HT-29 (cell line): ENCODE measurements at places on chromosomes 12 and 14.
A peak's percentile ranks its signal among the peaks of the same experiment; 100 is the strongest.

DNA sequence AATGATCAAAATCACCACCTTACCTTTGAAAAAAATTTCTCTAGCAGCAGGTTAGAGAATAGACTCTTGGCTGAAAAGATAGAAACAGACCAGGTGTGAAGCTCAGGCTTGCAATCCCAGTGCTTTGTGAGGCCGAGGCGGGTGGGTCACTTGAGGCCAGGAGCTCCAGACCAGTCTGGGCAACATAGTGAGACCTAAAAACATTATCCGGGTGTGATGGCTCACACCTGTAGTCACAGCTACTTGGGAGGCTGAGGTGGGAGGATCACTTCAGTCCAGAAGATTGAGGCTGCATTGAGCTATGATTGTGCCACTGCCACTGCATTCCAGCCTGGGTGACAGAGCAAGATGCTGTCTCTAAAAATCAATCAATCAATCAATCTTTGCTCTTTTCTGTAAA is 105.3 kb upstream of the TBX3 start:
- DNase-seq: no peak

DNA sequence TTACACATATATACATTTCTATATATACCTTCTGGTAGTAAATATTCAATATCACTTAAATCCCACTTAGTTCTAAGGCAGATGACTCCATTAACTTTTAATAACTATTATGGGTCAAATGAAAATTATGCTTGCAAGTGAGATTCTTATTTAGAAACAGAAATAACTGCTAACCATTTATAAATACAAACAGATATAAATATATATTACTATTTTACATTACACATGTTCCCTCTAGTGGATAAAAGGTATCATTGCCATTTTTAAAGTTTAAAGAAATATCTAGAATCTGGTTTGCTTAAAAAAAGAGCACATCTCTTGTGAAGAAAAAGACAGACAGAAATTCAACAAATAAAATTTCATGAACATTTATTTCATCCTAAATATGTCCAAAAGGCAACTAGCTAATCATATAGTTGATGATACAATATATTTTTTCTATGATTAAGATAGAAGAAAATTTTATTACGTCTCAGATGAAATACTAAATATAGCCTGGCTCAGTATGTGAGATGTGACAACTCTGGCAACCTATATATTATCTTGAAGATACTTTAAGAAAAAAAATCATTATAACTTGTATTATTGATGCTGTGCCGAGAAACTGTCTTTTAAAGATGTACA is 11.7 kb upstream of the RAD51AP1 start:
- peak; percentile 30 for DNase-seq

DNA sequence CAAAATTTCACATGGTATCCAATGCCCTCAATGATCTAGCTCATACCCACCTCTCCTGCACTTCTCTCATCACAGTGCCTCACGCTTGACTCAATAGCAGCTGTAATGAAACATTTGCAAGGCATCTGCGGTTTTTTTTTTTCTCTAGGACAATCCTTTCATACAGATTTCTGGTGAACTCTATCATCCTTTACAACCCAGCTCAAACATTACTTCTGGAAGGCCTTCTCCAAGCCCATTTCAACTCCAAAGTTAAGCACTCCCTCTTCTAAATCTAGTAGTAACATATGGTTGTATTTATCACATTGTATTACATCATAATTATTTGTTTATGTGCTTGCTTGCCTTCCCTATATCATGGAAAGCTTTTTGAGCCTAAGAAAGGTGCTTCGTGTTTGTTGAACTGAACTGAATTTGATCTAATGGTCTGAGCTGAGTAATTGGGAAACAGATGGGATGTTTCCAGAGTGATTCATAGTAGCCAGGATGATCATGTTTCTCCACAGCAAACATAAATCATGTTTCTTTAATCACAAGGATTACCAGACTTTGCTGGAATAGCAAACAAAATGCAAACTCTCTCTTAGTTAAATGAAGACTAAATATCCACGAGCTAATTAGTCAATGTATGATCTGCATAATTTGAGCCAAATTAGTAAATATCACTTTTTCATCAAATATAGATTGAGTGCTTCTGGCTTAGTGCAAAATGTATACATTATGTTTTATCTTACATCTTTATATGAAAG is 14.3 kb downstream of the CFL2 start:
- peak; percentile 31 for DNase-seq

GRCh38 chr12:126233625-126234024 is 1168.4 kb downstream of the AACS start:
- DNase-seq: no peak
